ENCODE measurements at places on chromosomes 5 and 9. TPM values are rescaled to one million over a fixed set of nuclear protein-coding genes. Genes with fewer than 3 reads are reported as not detected.

- peaks cover 38% of the 10 kb centered on the region for H3K4me1 ChIP-seq
- H3K27ac ChIP-seq, result peak overlapping the region; percentile 60
- no peak for DNase-seq
- no peaks in the 10 kb centered on the region for H3K36me3 ChIP-seq
- no peaks in the 10 kb centered on the region for H3K27me3 ChIP-seq
These were observed 1.3 kb upstream of the SLC44A1 start for GRCh38 chr9:105243015-105243686.

DNA sequence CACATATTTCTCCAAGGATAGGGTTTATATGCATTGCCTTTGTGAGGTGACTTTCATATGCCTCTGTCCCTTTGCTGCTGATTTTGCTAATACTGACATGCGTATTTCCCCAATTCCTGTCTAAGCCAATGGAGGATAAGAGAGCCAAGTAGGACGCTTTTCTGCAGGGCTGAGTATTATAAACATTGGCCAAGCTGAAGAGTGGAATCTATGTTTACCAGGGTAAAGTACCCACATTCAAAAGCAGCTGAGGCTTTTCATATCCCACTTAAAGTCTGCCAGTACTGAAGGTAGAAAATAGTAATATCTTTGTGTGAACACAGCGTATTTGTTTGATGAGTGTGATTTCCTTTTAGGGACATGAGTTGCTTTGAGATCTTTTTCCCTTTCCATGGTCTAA, 128.8 kb upstream of the GPR151 start:
- no peaks in the 10 kb centered on the region for H3K36me3 ChIP-seq
- H3K4me1 ChIP-seq, result no peaks in the 10 kb centered on the region
- no peak for DNase-seq
- H3K27me3 ChIP-seq, result no peaks in the 10 kb centered on the region
- H3K27ac ChIP-seq, result no peak overlapping the region

GRCh38 chr5:179123491-179124272, 63.5 kb downstream of the ZNF354C start:
- H3K4me1 ChIP-seq, result no peaks in the 10 kb centered on the region
- H3K36me3 ChIP-seq, result no peaks in the 10 kb centered on the region
- no peak overlapping the region for H3K4me3 ChIP-seq
- DNase-seq, result no peak
- no peak overlapping the region for H3K27ac ChIP-seq

- H3K36me3 ChIP-seq, result no peaks in the 10 kb centered on the region
- H3K4me1 ChIP-seq, result no peaks in the 10 kb centered on the region
- no peak overlapping the region for H3K4me3 ChIP-seq
- no peaks in the 10 kb centered on the region for H3K27me3 ChIP-seq
- DNase-seq, result no peak
- no peak overlapping the region for H3K27ac ChIP-seq
These were observed 587.7 kb upstream of the GRAMD2B start for GRCh38 chr5:125835293-125836172.

GRCh38 chr5:102715082-102715807, 39.9 kb upstream of the PAM start:
- DNase-seq, result no peak
- H3K4me3 ChIP-seq, result no peak overlapping the region
- H3K4me1 ChIP-seq, result no peaks in the 10 kb centered on the region
- H3K27me3 ChIP-seq, result no peaks in the 10 kb centered on the region

- H3K36me3 ChIP-seq, result no peaks in the 10 kb centered on the region
- no peaks in the 10 kb centered on the region for H3K4me1 ChIP-seq
- no peak overlapping the region for H3K4me3 ChIP-seq
- no peak overlapping the region for H3K27ac ChIP-seq
These were observed 88.4 kb upstream of the GPBP1 start for GRCh38 chr5:57085306-57086081.

GRCh38 chr9:86485359-86485758, 131.1 kb upstream of the TUT7 start:
- no peak for DNase-seq
- no peak overlapping the region for H3K4me3 ChIP-seq
- no peaks in the 10 kb centered on the region for H3K27me3 ChIP-seq
- H3K36me3 ChIP-seq, result no peaks in the 10 kb centered on the region
- H3K27ac ChIP-seq, result no peak overlapping the region
- H3K4me1 ChIP-seq, result no peaks in the 10 kb centered on the region

DNA sequence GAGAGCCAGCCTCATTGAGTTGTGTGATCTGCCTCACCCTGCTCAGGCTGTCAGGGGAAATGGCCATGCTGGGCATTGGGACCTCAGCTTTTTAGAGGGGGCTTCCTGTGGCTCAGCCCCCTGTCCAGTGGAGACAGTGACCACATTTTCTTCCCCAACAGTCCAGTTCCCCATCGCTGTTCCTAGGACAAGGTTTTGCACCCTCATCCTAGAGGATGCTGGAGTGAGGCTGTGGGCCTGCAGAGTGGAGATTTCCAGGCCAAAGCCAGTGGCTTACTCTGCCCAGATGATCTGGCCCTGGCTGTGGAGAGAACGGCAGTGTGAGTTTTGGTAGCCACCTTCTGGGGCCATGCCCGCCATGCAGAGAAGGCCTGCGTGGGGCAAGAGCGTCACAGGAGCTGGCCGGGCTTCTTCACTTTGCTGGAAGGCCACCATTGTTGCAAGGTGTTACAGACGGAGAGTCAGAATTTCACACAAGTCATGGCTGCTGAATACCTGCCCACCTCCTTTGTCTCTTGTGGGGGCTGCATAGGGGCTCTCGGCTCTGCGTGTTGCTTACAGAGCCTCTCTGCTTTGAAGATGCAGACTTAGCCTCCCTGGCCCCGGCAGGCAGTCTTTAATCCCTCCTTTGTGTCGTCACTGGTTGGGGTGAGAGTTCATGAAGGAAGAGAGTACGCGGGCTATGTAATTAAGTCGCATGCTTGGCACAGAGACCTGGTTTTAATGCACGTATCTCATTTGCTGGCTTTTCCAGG, 35.2 kb upstream of the PITX1 start:
- DNase-seq, result no peak
- no peaks in the 10 kb centered on the region for H3K27me3 ChIP-seq
- peaks cover 20% of the 10 kb centered on the region for H3K4me1 ChIP-seq
- H3K4me3 ChIP-seq, result no peak overlapping the region
- H3K27ac ChIP-seq, result no peak overlapping the region

DNA sequence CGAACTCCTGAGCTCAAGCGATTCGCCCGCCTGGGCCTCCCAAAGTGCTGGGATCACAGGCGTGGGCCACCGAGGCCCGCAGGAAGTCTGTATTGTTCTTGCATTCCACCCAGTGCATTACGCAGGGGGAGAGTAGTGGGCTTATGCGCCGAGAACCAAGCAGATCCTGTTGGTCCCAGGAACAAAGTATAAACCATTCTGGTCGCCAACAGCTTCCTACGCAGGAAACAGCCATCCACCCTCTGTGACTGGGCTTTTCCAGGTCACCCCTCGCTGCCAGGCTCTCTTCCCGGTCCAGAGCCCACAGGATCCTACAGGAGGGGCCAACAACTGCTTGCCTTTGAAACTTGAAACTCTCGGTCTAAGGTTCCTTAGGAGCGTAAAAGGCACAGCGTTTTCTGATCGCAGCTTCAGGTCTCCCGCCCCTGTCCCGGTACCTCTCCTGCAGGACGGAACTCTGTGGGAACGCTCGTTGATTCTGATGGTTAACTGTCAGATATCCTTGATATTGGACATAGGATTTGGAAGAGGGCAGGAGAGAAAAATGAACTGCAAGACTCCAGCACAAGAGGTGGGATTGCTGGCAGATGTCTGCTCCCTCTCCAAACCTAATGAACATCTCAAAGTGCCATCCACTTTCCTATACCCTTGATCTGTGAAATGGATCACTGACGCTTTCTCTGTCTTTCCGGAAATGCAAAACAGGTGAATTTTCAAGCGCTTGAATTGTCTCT, 4.2 kb upstream of the ANXA2R start:
- no peaks in the 10 kb centered on the region for H3K27me3 ChIP-seq
- peaks cover 18% of the 10 kb centered on the region for H3K4me1 ChIP-seq
- peak overlapping the region; percentile 34 for H3K4me3 ChIP-seq
- H3K36me3 ChIP-seq, result no peaks in the 10 kb centered on the region

- H3K36me3 ChIP-seq, result no peaks in the 10 kb centered on the region
- H3K4me1 ChIP-seq, result peaks cover 36% of the 10 kb centered on the region
- H3K27ac ChIP-seq, result no peak overlapping the region
- DNase-seq, result no peak
- H3K27me3 ChIP-seq, result no peaks in the 10 kb centered on the region
- no peak overlapping the region for H3K4me3 ChIP-seq
These were observed 203.2 kb downstream of the GAPVD1 start for GRCh38 chr9:125464591-125465385.

GRCh38 chr5:151578326-151579025, 12.7 kb downstream of the FAT2 start:
- no peak overlapping the region for H3K4me3 ChIP-seq
- peaks cover 18% of the 10 kb centered on the region for H3K4me1 ChIP-seq
- DNase-seq, result no peak
- H3K27ac ChIP-seq, result no peak overlapping the region
- H3K27me3 ChIP-seq, result no peaks in the 10 kb centered on the region
- H3K36me3 ChIP-seq, result no peaks in the 10 kb centered on the region

- no peak for DNase-seq
- H3K4me3 ChIP-seq, result no peak overlapping the region
- no peaks in the 10 kb centered on the region for H3K36me3 ChIP-seq
- H3K27ac ChIP-seq, result no peak overlapping the region
- no peaks in the 10 kb centered on the region for H3K27me3 ChIP-seq
These were observed 431.3 kb upstream of the ITGA1 start for GRCh38 chr5:52356311-52356918.

DNA sequence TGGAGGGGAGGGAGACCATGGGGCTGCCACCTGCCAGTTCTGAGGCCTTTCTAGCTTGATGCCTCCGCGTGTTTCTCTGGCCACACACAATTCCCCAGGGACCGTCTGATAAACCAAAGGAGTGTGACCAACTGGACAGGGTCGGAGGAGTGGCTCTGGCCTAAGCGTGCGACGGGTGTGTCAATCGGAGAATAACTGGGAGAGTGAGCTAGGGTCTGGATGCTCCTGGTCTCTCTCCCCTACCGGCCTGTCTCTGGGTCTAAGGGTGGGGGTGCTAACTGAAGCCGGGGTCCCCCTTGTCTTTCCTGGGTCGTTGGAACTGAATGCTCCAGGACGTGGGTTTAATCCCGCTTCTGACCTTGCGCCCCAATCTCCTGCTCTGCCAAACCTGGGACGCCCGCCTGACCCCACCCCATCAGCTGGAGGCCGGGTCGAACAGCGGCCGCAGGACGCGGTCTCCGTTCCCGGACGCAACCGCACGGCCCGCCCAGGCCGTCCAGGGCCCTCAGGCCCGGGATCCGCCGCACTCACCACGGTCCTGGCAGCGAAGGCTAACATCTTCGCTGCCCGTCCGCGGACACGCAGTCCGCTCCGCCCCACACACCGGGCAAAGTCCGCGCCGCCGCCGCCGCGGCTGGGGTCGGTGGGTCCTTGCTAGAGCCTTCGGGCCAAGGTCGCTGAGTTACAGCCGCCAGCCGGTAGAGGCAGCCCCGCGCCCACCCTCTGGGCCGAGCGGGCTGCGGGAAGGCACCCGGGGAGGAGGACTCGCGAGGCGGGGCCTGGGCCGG, 447 bp downstream of the CRAT start:
- H3K4me3 ChIP-seq, result peak overlapping the region; percentile 74
- H3K27ac ChIP-seq, result peak overlapping the region; percentile 91
- H3K27me3 ChIP-seq, result no peaks in the 10 kb centered on the region
- H3K36me3 ChIP-seq, result peaks cover 6% of the 10 kb centered on the region
- no peak for DNase-seq
- H3K4me1 ChIP-seq, result peaks cover 41% of the 10 kb centered on the region

DNA sequence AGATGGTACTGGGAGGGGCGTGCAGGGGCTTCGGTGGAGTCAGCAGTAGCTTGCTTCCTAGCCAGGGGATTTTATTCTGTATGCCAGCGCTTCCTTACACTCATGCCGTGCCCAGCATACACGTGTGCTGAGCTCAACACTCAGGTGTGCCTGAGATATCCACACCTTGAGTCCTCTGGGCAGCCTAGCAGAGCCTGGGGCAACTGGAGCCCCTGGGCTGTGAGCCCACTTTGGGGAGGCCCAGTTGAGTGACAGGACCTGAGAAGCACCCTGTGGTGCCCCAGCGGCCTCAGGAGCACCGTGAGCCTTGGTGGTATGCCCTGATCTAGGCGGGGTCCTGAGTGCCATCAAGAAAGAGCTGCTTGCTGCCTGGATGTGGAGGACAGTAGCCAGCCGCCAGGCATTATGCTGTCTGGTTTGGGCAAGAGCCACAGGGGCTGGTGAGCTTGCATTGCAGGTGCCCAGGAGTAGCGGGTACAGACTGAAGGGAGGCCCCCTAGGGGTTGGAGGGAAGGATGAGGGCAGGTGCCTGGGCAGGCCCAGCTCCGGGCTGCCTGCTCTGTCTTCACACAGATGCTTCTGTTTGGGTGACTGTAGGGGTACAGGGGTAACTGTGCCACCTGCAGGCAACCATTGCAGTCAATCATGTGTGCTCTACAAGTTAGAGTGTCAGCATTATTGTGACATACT, 42.9 kb downstream of the BNIP1 start:
- no peaks in the 10 kb centered on the region for H3K36me3 ChIP-seq
- H3K27me3 ChIP-seq, result no peaks in the 10 kb centered on the region
- no peaks in the 10 kb centered on the region for H3K4me1 ChIP-seq
- DNase-seq, result no peak
- no peak overlapping the region for H3K27ac ChIP-seq

DNA sequence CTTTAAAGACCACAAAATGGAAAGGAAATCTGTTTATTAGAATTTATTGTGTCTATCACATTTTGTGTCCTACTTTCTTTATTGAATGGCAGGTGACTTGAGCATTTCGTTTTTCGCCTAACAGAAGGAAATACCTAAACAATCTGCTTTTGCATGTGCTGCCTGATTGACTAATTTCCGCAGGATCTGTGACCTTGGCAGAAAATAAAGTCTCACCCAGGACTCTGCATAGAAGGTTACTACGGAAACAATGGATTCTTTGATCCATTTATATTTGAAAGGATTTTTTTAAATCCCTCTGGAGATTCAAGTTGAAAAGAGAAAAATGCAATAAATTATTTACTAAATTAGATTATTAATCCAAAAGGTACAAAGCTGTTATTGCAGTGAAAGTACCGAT, 61.0 kb upstream of the CAST start:
- no peak for DNase-seq
- H3K27me3 ChIP-seq, result no peaks in the 10 kb centered on the region
- no peaks in the 10 kb centered on the region for H3K4me1 ChIP-seq
- H3K4me3 ChIP-seq, result no peak overlapping the region

DNA sequence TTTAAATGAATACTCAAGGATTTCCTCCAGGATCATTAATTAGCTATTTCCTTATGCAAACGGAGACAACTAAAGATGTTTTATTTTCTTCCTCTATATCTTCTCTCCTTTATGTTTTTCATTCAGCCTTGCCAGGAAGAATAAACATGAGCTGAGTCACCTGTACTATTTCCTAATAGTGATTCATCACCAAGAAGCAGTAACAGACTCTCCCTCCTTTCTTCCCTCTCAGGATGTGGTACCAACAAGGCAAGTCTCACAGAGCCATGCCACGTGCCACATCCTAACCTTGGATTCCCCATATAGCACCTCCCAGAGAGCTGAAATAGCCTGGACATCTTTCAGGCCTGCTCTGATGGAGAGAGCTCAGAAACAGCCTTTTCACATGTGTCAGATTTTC, 758.6 kb upstream of the DMAC1 start:
- H3K4me1 ChIP-seq, result peaks cover 7% of the 10 kb centered on the region
- no peak for DNase-seq
- no peak overlapping the region for H3K4me3 ChIP-seq
- H3K27me3 ChIP-seq, result no peaks in the 10 kb centered on the region
- no peak overlapping the region for H3K27ac ChIP-seq

- H3K27ac ChIP-seq, result peak overlapping the region; percentile 3
- DNase-seq, result no peak
- no peaks in the 10 kb centered on the region for H3K36me3 ChIP-seq
These were observed 1.9 kb downstream of the TBC1D2 start for GRCh38 chr9:98253565-98253964.

ZFP2 gene
- total RNA-seq, result 2.2 TPM

ELOVL7 gene
- total RNA-seq, result 3.9 TPM

C5orf52 gene
- total RNA-seq, result not detected

LVRN gene
- 1.7 TPM for total RNA-seq

TAF11L5 gene
- total RNA-seq, result not detected
